ENCODE measurements at places on chromosomes 1 and 21.

GRCh38 chr1:61496501-61496900, 228.4 kb downstream of the TM2D1 start:
- H3K27ac ChIP-seq: peak overlapping the region; percentile 77
- no peaks in the 10 kb centered on the region for H3K27me3 ChIP-seq
- H3K4me1 ChIP-seq: peaks cover 59% of the 10 kb centered on the region

DNA sequence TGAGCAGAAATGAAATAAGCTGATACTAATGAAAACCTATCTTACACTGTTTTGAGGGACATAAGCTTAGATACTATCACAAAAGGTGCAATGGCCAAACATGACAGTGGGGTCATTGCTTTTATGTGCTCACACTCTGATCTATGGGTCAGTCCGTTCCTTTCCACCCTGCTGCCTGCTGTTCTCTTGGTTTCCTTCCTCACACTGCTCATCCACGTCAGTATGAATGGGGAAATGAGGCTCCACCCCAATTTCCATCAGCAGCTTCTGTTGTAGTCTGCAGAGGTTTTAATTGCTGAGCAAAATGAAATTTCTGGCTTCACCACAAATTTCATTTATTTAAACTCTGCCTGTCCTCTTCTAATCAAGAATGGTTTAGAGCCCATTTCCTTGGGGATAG, 155.2 kb downstream of the GABPA start:
- no peak overlapping the region for H3K4me3 ChIP-seq
- H3K36me3 ChIP-seq: peaks cover 63% of the 10 kb centered on the region
- no peak for DNase-seq
- H3K27ac ChIP-seq: no peak overlapping the region
- no peaks in the 10 kb centered on the region for H3K4me1 ChIP-seq

- no peak for DNase-seq
- no peaks in the 10 kb centered on the region for H3K36me3 ChIP-seq
- no peak overlapping the region for H3K4me3 ChIP-seq
- H3K4me1 ChIP-seq: peaks cover 25% of the 10 kb centered on the region
- H3K27ac ChIP-seq: no peak overlapping the region
- no peaks in the 10 kb centered on the region for H3K27me3 ChIP-seq
Observed at GRCh38 chr1:10497109-10497508, 22.4 kb downstream of the PEX14 start.

DNA sequence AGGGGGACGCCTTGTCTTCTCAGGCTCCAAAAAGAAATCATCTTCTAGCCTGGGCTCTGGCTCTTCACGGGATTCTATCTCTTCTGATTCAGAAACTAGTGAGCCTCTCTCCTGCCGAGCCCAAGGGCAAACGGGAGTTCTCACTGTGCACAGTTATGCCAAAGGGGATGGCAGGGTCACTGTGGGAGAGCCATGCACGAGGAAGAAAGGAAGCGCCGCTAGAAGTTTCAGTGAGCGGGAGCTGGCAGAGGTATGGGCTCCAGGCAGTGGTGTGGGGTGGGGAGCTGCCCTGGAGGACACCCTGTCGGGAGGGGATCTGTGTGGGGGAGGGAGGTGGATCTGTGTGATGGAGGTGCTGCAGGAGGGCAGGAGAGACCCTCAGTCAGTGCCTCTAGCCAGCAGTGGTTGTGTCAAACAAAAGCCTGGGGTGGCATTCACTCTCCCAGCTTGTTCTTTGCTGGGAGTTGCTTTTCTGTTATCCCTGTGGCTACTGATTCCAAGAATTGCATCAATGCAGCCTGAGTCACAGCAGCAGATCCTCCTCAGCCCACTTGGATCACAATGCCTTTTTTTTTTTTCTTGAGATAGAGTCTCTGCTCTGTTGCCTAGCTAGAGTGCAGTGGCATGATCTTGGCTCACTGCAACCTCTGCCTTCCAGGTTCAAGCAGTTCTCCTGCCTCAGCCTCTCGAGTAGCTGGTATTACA, 21.8 kb downstream of the KDM4A start:
- H3K4me1 ChIP-seq: no peaks in the 10 kb centered on the region
- no peak for DNase-seq
- no peak overlapping the region for H3K4me3 ChIP-seq

GRCh38 chr1:47934243-47934805, 62.9 kb downstream of the TRABD2B start:
- H3K4me3 ChIP-seq: no peak overlapping the region
- peak overlapping the region; percentile 78 for H3K27ac ChIP-seq
- H3K36me3 ChIP-seq: no peaks in the 10 kb centered on the region
- H3K27me3 ChIP-seq: peaks cover 31% of the 10 kb centered on the region
- peaks cover 48% of the 10 kb centered on the region for H3K4me1 ChIP-seq
